ENCODE measurements at places on chromosomes 1 and 21.

GRCh38 chr1:102435483-102435882 is 438.8 kb upstream of the OLFM3 start:
- no peak for DNase-seq

DNA sequence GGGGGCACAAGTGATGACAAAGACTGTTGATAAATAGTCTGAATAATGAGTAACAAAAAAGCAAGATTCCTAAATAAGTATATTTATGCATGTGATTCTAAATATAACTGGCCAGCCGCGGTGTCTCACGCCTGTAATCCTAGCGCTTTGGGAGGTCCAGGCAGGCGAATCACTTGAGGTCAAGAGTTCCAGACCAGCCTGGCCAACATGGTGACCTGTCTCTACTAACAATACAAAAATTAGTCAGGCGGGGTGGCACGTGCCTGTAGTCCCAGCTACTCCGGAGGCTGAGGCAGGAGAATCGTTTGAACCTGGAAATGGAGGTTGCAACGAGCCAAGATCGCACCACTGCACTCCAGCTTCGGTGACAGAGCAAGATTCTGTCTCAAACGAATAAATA is 161.5 kb downstream of the TOMM20 start:
- DNase-seq = no peak

DNA sequence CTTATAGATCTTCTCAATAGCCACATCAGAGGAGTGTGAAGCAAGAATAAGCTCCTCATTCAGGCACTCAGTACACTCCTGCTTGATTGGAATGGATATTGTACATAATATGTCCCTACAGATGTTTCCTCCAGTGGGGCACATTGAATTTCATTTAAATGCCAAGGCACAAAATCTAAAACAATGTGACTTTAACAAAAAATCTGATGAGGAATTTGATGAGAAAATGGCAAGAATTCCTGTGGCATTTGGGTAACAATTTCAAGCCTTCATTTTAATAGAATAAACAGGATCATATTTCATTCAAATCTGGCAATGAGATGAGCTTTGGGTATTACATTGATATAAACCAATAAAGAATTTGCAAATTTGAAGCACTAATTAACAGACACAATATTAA is 307.7 kb upstream of the PKN2 start:
- no peak for DNase-seq

DNA sequence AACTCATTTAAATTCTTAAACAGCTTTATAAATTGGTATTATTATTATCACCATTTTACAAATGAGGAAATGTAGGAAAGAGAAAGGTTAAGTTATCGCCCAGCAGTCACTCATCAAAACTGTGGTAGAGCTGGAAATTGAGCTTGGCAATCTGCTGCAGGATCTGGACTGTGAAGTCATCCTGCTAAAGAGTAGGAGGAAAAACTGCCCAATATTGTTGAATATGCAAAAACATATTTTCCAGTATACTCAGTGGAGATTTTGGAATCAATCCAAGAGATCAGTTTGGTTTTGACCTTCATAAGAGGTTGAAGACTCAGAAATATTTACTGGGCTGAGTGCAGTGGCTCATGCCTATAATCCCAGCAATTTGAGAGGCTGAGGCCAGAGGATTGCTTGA is 16.9 kb upstream of the RC3H1 start:
- DNase-seq = no peak

- DNase-seq = no peak
These were observed 17.1 kb downstream of the ZNF362 start for GRCh38 chr1:33273406-33273805.

- DNase-seq = no peak
These were observed 98.2 kb downstream of the ZC3H11B start for GRCh38 chr1:219514728-219515127.

- DNase-seq = no peak
These were observed 89.0 kb downstream of the RERE start for GRCh38 chr1:8728464-8728863.

DNA sequence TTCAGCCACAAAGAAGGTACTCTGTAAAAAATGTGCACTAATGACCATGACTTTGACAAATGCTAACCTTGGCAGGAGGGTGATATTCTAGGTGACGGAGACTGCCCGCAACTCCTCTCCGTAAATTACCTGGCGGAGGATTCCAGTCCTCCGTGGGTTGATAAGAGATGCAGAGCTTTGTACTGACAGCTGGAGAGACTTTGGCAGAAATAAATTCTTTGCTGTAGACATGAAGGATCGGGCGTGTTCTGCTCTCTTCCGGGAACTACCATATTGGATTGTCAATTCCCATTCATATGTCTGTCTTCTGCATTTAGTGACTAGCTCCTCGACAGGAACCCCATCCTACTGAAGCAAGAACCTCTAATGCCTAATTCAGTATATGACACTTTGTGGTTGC is 158.3 kb upstream of the KAZN start:
- DNase-seq = no peak

DNA sequence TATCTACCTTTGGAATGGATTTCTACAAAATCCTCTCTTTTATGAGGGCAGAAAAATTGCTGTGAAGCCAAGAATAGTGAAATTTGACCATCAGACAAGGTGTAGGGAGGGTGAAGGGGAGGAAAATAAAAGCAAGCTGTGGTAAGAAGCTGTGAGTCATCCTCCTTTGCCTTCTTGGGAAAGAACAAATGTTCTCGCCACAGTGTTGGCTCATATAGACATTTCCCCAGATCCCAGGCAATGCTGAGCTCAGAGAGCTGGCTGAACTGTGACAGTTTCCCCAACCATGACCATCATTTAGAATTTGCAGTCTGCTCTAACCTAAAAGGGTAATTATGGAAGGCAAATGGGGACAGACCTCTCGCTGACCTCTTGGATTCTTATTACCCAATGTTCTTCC is 235.4 kb downstream of the PBX1 start:
- DNase-seq = peak; percentile 82
